ENCODE measurements at places on chromosomes 12 and 14.

- no peak for DNase-seq
These were observed 11.4 kb downstream of the RERG start for GRCh38 chr12:15209782-15210181.

DNA sequence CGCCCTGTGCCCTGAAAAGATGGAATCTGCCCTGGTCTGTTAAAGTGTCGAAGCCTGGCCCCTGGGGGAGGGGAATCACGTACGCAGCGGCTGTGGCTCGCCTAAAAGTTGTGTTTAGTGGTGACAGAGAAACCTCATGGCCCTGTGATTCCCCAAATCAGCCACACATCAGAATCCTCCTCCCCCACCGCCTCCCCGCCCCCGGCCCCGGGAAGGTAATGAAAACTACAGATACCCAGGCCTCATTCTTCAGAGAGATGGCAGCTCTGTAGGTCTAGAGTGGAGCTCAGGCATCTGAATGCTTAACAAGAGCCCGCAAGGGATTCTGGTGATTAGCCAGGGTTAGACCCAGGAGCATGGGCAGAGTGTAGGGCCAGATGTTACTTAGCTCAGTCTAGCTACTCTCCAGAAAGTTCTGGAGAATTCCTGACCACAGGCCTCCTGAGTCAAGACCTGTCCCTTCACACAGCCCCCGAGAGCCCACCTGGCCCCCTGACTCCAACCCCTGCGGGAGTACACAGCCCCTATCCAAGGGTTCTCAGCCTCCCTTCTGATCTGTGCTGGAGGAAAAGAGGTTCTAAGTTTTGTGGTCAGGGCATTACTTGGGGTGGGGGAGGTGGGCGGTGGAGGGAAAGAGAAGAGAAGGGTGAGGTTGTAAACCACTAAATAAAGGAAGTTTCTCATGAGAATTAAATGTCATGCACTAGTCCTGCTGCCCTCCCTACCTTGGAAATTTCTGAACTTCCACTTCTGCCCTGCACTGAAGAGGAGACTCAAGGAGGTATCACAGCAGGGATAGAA lies 114.8 kb downstream of the PLXNC1 start:
- peak; percentile 61 for DNase-seq

DNA sequence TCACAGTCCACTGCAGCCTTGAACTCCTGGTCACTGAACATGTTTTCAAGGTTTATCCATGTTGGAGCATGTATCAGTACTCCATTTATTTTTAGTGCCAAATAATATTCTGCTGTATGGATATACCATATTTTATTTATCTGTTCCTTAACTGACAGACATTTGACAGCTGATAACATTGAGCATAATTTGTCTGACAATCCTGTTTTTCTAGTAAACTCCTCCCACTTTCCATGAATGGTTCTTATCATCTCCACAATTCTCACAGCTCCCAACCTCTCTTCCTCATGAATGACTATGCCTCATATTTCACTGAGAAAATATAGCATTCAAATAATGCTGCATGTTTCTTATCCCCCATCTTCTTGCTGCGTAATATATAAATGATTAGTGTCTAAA lies 33.3 kb downstream of the COCH start:
- no peak for DNase-seq

DNA sequence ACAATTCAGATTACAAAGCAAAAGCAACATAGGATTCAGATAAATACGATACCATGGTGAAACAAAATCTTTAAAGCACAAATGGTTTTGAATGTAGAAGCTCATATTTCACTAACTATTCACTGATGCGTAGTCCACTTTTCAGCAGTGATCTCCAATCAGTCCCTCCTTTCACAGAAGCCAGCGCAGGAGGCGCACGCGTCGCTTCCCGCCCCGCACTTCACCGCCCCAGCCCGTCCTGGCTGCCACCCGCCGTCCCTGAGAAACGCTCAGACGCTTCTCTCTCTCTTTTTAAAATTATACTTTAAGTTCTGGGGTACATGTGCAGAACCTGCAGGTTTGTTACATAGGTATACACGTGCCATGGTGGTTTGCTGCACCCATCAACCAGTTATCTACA lies 19.8 kb upstream of the CHFR start:
- DNase-seq, result no peak

DNA sequence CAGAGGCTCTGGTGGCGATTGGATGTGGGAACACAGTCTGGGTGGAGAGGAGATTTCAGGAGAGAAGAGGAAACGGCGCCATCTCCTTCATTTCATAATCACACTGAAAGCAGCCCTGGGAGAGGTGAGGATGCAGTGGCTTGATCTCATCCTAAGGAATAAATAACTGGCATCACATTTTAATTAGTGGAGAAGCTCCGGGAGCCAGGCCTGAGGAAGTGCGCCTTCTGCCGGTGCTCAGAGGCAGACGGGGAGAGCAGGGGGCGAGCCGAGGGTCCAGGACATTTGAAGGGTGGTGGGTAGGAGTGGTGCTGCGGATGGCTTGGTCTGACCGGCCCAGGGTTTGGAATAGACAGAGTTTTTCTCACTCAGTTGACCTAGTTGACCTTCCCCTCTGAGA lies 265.0 kb downstream of the CACNA1C start:
- DNase-seq, result no peak

- DNase-seq, result no peak
These were observed 17.0 kb upstream of the CFAP54 start for GRCh38 chr12:96472384-96472783.

GRCh38 chr12:31773223-31773750 lies 44.5 kb upstream of the AMN1 start:
- DNase-seq, result no peak

DNA sequence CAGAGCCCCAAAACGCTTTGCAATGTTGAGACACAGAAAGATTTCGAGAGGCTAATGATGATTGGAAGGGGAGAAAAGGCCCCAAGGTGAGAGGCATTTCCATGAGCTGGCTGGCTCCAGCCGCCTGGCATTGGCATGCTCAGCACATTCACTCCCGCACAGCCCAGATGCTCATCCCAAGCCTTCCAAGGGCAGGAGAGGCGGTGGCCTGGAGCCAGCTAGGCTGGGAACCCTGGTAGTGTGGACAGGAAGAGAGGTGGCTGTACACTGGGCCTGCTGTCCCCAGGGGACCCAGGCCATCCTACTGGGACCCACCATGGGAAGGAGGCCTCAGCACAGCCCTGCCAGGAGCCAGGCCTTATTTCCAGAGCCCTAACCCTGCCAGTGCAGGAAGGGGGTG lies 72.2 kb downstream of the SPTB start:
- DNase-seq, result no peak

- DNase-seq, result no peak
These were observed 2.3 kb downstream of the ABCC9 start for GRCh38 chr12:21938879-21939278.

GRCh38 chr12:73867147-73867546 lies 670.5 kb upstream of the ATXN7L3B start:
- DNase-seq, result no peak

DNA sequence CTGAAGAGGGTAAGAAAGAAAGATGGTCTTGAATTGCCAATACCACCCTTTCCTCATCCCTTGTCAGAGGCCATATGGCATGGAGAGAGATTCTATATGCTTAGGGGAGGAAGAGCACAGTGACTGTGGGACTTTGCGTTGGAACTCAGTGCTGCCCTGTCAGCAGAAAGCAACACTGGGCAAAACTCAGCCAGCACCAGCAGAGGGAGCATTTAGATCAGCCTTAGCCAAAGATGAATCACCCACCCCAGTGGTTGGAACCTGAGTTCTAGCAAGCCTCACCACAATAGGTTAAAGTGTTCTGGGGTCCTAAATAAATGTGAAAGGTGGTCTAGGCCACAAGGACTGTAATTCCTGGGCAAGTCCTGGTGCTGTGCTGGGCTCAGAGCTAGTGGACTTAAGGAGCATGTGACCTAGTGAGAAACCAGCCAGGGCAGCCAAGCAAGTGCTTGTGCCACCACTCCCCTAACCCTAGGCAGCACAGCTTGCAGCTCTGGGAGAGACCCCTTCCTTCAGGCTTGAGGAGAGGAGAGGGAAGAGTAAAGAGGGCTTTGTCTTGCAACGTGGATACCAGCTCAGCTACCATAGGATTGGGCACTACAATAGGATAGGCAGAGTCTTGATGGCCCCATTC lies 11.4 kb upstream of the BCAT1 start:
- no peak for DNase-seq

GRCh38 chr12:11486623-11487444 lies 91.5 kb upstream of the PRB2 start:
- DNase-seq, result peak; percentile 81

DNA sequence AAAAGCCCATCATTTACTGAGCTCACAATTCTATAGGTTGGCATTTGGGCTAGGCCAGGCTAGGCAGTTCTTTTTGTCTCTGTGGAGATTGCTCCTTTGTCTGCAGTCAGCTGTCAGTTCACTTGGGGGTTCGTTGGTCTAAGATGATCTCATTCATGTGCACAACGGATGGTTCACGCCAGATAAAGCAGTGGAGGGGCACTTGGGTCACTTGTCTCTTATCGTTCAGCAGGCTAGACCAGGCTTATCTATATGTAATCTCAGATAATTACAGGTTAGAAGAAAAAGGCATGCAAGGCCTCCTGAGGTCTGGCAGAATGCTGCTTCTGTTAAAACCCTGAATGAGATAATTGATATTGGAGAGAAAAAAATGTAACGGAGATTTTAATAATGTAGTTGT lies 119.0 kb upstream of the ATP2B1 start:
- DNase-seq, result no peak

GRCh38 chr12:127396734-127397133 lies 870.2 kb upstream of the TMEM132C start:
- DNase-seq, result no peak

DNA sequence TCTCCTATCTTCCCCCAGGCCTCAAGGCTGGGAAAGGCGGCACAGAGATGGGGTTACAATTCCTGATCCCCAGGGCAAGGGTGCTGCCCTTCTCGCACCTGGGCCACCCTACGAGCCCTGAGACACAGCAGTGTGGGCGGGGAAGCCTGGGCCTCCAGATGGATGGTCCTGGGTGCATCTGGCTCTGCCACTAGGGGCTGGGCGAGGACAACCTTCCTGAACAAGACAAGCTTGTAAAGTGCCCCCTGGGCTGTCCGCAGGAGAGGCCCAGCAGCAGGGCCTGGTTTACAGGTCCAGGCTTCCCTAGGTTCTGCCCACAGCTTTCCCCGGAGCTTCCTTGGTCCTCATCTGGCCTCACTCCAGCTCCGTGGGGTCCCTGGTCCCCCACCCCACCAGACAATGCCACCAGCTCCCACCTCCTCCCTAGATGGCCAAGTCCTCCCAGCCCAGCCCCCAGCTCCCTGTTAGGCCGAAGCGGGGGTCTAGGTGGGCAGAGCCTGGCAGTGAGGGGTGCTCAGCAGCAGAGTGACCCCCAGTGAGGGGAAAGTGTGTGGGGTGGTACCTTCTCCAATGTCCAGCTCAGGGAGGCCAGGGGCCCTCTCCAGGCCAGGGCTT lies 8.9 kb downstream of the ARL6IP4 start:
- no peak for DNase-seq

DNA sequence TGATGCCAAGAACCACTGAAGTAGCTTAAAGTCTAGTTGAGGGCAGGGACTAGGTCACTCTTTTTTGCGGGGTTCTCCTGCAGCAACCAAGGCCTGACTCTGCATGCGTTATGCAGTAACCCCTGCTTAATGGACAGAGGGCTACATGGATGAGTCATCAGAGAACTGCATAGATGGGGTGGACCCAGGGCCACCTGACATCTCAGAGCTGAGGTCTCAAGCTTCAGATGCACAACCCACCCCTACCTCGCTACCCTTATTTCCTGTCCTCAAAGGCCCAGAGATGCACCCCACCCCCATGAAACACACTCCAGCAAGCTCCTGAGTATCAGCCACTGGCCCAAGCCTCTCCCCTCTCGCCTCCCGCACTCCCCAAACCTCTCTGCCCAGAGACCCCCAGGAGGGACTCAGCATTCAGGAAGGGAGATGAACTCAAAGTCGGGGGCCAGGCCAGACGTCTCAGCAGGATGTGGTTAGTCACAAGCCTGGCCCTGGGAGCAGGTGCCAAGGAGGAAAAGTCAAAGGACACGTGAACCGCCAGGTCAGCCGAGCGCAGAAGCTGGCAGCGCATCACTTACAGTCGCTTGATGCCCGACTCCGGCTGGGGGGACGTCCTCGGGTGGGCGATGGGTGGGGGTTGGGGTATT lies 25.8 kb downstream of the SNRNP35 start:
- DNase-seq, result no peak

DNA sequence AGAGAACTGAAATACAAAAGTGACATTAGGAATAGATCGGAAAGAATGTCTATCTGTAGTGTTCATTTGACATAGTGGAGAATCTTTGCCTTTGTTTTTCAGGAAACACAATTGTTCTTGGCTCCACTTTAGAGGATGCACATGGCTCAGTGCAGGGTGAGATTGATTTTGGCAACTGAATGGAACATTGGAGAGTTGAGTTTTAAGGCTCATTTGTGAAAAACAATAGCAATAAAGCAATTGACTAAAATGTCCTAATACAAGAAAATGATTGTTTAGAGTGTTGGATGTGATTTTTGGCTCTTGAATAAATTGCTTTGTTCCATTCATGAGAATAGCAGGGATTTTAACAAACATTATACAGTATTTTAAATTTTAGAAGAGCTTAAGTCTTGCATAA lies 116.4 kb downstream of the SLC38A1 start:
- DNase-seq, result no peak

DNA sequence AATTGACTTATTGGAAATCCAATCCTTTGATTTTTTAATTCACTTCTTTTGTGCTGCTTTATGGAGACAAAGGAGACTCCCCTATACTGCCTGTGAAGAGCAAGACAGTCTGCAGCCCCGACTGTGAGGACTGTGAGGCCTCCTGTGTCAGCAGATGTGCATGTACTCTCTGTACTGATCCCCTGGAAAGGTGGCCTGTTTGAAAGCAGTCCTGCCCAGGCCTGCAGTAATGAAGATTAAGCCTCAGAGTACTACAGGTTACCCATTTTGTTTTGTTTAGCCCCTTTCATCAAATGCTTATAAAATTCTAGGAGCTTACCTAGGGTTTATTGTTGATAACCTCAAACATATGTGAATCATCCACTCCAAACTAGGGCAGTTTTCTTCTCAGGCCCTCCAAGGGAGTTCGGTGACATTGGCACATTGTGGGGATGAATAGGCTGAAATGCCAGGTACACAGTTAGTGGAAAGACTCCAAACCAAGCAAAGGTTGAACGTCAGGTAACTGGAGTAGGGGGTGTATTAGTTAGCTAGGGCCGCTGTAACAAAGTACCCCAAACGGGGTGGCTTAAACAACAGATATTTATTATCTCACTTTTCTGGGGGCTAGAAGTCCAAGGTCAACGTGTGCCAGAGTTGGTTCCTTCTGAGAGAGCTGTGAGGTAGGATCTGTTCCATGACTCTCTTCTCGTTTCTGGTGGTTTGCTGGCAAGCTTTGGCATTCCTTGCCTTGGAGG lies 208.7 kb upstream of the BCL2L14 start:
- DNase-seq, result no peak

GRCh38 chr12:89319606-89320005 lies 32.7 kb downstream of the DUSP6 start:
- DNase-seq, result no peak

Measured in CD4-positive, alpha-beta T cell treated with Interleukin-6 at 100 ng/mL for 8 hours (primary cell).